ENCODE measurements at places on chromosomes 5 and 9. TPM values are rescaled to one million over a fixed set of nuclear protein-coding genes. Genes with fewer than 3 reads are reported as not detected.

The PCDHA9 gene
- 0.24 TPM for polyA plus RNA-seq

The GBGT1 gene
- 8.7 TPM for polyA plus RNA-seq

The CTXN3 gene
- not detected for polyA plus RNA-seq

The EIF4E1B gene
- not detected for polyA plus RNA-seq

The FLT4 gene
- 10.2 TPM for polyA plus RNA-seq

The MUSK gene
- polyA plus RNA-seq, result 1.1 TPM

The IFNB1 gene
- polyA plus RNA-seq, result not detected

The SHISAL2B gene
- polyA plus RNA-seq, result 0.06 TPM

The CREBRF gene
- 21.2 TPM for polyA plus RNA-seq

The SPOUT1 gene
- polyA plus RNA-seq, result 36.2 TPM

The TAF11L10 gene
- polyA plus RNA-seq, result not detected

The TMOD1 gene
- polyA plus RNA-seq, result 8.9 TPM

The PSAT1 gene
- polyA plus RNA-seq, result 4.9 TPM

Data from large intestine (tissue), 12 donors.